Right renal cortex interstitium (tissue), 3 donors: ENCODE measurements at places on chromosomes 2 and 18. TPM values are rescaled to one million over a fixed set of nuclear protein-coding genes. Genes with fewer than 3 reads are reported as not detected.

The CHRNG gene
- 1.1 TPM for polyA plus RNA-seq

The SPR gene
- polyA plus RNA-seq, result 10.4 TPM

The RAD51AP2 gene
- polyA plus RNA-seq, result 0.20 TPM

The KANSL1L gene
- polyA plus RNA-seq, result 55.2 TPM

The HJURP gene
- polyA plus RNA-seq, result 24.1 TPM

The CCDC150 gene
- polyA plus RNA-seq, result 19.7 TPM

The REG1A gene
- polyA plus RNA-seq, result not detected

The ANKRD53 gene
- 0.49 TPM for polyA plus RNA-seq

The KIAA2012 gene
- polyA plus RNA-seq, result 0.07 TPM

The ZBTB7C gene
- 12.6 TPM for polyA plus RNA-seq

The FN1 gene
- 430 TPM for polyA plus RNA-seq

The ALPI gene
- polyA plus RNA-seq, result 0.14 TPM

The DNAH7 gene
- 8.2 TPM for polyA plus RNA-seq

- DNase-seq, result no peak
Observed at GRCh38 chr2:209424781-209425470, 1.1 kb downstream of the MAP2 start.

DNA sequence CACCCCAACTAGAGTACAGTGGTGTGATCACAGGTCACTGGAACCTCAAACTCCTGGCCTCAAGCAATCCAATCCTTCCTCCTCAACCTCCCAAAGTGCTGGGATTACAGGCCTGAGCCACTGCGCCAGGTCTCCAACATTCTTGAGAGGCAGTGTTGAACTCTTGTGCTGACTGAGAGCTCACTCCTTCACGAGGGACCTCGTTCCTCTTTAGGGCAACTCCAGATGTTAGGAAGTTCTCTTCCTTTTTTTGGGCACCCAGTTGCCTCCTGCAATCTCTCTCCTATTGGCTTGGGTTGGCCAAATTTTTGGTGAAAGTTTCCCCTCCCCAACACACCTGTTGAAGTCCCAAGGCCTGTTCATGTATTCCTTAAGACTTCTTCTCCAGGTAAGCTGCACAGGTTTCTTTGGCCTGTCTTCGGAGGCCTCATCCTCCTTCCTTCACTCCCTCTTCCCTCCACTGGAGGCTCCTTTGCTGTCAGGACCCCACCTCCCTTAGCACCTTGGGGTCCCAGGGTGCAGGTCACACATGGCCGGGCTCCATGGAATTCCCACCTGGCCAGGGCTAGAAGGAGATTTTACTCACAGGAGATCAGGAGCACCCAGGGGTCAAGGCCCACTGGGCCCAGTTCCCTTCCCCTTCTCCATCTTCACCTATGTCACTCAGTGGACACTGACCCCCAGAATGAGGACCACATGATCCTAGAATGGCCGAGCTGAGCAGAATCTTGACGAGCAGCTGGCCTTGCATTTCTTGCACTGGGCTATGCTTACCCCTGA lies 94.6 kb upstream of the SMAD2 start:
- DNase-seq, result no peak

- DNase-seq, result no peak
Observed at GRCh38 chr18:14933049-14933851, 185.3 kb downstream of the ANKRD30B start.

DNA sequence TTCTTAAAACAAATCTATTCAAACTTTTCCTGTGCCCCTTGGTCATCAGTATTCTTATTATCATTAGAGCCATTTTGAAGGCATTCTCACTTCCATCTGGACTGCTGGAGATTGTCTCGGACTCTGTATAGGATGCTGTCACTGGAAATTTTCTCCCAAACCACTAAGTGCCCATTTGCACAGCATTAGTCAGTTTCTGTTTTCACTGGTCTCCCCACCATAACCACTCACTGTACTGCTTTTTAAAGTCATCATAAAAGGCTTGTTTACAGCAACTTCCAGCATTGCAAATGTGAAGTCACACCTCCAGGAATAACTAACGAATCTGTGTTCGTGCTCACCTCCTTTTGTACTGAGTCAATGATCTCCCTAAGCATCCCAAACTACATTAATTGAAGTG lies 150.9 kb upstream of the SERTAD2 start:
- DNase-seq, result no peak

- DNase-seq, result no peak
Observed at GRCh38 chr18:44579745-44580144, 100.9 kb upstream of the SETBP1 start.

GRCh38 chr2:9105601-9106337 lies 100.8 kb upstream of the ASAP2 start:
- no peak for DNase-seq

- no peak for DNase-seq
Observed at GRCh38 chr2:105874466-105874865, 129.8 kb downstream of the NCK2 start.

DNA sequence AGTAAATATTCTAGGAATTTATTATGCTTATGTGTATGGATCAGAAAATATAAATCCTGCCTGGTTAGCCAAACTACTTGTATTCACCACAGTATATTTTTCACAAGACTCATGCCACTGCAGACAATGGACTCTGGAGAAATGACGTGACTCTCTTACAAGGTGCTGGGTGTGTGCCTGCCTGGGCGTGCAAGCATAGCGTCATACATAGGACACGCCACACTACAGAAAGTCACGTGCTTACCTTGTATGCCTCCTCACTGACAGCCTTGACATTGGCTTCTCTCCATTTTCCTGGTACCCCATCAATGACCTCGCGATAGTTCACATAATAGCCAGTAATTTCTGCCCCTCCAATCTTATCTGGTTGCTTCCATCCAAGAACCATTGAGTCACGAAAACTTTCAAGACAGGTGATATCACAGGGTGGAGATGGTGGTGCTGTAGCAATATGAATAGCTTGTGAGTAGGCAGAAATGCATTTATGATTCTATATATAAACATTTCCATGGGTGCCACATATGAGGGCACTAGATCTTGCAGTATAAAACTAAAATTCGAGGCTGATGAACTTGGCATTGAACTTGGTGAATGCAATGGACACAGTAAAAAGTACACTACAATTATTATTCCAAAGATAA lies 93.2 kb downstream of the MYOM1 start:
- DNase-seq, result no peak

DNA sequence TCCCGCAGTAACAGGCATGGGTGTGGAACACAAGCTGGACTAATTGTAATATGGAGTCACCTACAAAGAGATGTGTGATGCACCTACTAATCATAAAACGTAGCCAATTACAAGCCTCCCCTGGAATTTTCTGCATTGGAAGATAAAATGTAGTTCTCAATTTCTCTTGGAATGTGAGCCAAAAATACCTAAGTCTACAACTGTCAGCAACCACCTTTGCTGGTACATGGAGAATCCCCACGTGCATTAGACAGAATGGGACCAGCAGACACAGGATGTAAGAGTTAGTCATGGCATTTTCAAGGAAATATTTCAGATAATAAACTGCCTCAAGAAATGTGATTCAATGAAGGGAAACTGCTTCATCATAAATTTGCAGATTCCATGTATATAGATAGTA lies 85.6 kb upstream of the DCC start:
- DNase-seq, result no peak

DNA sequence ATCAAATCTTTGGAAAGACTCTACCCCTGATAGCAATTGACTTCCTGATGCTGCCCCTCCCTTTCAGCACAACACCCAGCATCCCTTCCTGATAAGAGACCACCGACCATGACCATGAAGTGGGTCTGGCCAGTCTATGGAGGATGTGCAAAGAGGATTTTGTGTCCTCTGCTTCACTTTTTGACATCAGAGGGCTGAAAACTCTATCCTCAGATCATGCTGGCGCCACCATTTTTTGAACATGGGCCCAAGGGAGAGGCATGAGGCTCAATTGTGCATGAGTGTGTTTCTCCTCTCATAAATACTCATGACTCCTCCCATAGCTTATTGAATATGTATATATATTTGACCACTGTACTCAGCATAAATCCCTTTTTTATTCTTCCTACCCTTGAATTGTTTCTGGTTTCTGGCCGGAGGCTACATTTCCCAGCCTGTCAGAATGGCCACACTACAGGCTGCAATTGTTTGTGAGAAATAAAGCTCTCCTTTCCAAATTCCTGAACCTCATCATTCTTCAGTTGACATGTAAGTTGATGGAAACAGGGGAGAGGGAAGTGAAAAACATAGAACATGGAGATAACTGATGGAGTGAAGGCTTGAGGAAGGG lies 314.1 kb downstream of the MYCN start:
- no peak for DNase-seq

- no peak for DNase-seq
Observed at GRCh38 chr2:235024931-235025773, 73.3 kb downstream of the SH3BP4 start.

DNA sequence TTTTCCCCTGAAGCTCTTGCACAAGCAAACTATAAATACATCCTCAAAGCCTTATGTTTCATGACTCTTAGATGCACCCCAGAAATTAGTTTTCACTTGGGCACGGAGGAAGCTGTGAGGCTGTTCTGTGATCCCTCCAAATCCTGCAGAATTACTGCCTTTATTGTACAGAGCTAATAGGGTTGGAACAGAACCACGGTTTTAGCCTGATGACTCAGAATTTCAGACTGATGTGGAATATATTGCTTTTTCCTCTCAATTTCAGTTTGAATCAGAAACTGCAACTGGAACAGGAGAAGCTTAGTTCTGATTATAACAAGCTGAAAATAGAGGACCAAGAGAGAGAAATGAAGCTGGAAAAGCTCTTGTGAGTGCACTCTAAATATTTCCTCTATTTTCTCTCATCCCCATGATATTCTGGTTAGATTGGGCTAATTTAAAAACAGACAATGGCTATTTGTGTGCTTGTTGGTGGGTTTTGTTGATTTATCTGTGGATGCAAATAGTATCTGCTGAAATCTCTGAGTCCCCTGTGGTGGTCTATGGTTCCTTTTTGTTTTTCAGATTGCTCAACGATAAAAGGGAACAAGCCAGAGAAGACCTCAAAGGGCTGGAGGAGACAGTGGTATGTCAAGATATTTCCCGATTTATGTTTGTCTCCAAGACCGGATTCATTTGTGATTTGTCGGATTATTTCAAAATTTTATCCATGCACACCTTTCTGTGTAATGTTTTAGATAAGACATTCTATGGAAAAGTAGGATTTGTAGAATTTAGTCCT lies 38.2 kb upstream of the LYPD6B start:
- no peak for DNase-seq

DNA sequence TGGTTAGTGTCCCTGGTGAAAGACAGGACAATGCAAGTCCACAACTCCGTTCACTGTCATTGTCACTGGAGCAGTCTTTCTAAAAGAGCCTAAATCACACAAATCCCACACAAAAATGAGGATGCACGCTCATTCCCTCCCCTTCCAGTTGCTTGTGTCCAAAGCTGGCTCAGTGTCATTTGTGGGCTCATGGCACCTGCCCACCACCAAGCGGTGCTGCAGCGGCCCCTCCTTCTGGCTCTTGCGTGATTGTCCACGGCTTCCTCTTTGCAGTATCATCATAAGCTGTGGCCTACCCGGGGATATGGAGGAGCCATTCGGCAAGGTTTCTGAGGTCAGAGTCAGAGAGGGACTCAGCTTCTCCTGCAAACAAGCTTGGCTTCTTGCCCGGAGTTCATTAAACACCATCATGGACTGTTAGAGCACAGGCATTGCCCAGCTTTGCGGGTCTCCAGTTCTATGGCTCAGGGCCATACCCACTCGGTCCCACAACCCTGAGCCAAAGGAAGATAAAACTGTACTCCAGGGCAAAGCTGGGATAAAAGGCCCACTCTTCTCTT lies 179.4 kb upstream of the AGAP1 start:
- DNase-seq, result no peak

- no peak for DNase-seq
Observed at GRCh38 chr18:48872234-48873145, 78.3 kb downstream of the SMAD7 start.

DNA sequence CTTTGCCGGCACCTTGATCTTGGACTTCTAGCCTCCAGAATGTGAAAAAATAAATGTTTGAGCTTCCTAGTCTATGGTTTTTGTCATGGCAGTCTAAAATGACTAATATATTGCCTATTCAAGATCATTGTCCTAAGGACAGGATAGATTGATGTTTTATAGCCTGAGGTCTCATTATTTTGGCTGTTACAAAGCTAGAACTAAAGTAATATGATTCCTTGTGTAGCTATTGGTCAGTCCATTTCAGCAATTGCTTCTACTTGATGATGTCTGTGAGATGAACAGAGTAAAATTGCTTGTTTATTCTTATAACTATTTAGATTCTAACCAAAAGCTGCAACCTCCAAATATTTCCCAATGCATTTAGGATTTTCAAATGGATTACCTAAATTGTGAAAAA lies 145.0 kb downstream of the HRH4 start:
- no peak for DNase-seq

GRCh38 chr2:162210385-162210784 lies 32.9 kb downstream of the FAP start:
- DNase-seq, result no peak

DNA sequence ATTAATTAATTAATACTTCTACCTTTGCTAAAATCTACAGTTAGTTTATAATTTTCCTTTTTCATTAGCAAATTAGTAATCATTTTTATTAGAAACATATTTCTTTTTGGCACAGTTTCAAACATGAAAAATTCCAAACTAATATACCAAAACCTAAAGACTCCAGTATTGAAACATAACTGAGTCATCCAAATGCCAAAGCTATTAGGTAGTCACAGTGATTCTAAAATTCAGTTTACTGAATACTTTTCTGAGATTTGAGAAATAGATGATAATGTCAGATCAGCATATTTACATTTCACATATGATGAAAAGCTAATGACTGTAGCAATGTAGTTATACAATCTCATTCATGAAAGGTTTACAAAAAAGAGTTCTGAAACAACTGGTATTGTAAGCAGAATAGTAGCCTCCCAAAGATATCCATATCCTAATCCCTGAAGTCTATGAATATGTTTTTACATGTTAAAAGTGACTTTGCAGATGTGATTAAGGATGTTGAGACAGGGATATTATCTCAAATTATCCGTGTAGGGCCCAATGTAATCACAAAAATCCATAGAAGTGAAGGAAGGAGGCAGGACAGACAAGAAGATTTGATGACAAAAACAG lies 680.2 kb upstream of the CHAC2 start:
- no peak for DNase-seq

DNA sequence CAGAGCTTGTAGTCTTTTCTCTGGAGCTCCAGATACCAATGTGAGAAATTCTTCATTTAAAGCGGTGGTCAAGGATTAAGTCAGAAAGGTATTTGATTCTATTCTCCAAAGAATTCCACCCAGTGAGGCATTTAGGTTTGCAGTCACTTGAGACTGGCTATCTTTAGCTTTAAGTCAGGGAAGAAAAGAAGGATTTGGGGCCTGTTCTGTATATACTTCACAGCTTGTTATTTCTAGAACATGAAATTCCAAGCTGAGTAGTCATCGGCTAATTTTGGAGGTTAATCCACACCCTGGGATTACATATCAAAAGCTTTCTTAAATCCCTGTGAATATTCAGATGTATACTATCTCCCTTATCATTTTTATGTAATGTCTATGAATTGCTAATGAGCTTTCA lies 39.4 kb downstream of the MYOM1 start:
- no peak for DNase-seq

GRCh38 chr2:41764131-41764530 lies 283.7 kb upstream of the PKDCC start:
- no peak for DNase-seq

GRCh38 chr2:71613953-71614925 lies 160.9 kb downstream of the DYSF start:
- no peak for DNase-seq
